ENCODE measurements at places on chromosomes 16 and 17. TPM values are rescaled to one million over a fixed set of nuclear protein-coding genes. Genes with fewer than 3 reads are reported as not detected.

CEP295NL gene
- total RNA-seq = 10.2 TPM

FN3KRP gene
- 20.1 TPM for total RNA-seq

DNA sequence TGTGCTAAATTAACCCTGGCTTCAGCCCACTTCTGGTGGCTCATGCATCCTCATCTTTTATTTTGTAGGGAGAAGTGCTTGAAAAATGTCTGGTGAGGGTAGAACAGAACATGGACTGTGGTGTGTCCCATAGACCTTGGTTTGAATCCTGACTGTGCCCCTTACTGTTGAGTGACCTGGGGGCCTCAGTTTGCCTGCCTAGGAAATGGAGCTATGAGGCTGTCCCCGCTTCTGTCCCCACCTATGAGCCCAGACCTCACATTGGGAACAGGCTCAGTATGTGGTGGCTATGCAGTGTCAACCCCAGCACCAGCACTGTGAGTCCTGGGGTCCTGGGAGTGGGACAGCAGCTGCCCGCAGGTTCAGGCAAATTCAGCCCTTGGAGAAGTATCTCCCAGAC, 186.3 kb upstream of the GSE1 start:
- DNase-seq = no peak

GRCh38 chr17:28141773-28142172, 99.3 kb downstream of the NLK start:
- DNase-seq = no peak

DNA sequence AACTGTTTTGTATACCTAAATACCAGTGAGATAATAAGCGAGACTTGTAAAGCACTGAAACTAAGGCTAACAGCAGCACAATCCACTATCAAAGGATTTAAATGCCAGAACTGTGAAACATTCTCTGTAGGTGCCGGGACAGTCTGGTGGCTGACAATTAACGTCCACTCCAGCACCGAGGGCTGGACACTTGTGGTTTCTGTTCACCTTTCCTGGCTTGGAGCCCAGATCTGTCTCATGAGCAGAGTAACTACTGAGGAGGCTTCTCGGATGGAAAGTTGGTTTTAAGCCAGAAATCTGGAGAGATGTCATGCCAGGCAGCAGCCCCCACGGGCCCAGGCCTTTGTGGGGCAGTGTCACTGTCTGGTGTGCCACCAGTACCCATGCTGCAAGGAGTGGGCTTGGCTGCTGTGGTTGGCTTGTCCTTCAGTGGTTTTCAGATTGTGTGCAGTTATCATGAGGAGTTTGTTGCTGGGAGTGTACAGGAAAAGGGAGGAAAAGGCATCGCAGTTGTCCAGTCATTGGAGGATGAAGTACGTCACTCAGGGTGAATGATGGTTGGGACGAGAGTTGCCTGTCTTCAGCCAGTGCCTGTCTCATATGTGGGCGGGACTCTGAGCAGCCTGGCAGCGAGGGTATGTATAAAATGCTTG, 35.5 kb downstream of the UBN1 start:
- DNase-seq = no peak
